Mucosa of descending colon (tissue), 3 donors: ENCODE measurements at places on chromosomes 5 and 9. TPM values are rescaled to one million over a fixed set of nuclear protein-coding genes. Genes with fewer than 3 reads are reported as not detected.

The FBXO10 gene
- total RNA-seq: 3.4 TPM

The MARCOL gene
- total RNA-seq: not detected

The OGN gene
- 6.6 TPM for total RNA-seq

DNA sequence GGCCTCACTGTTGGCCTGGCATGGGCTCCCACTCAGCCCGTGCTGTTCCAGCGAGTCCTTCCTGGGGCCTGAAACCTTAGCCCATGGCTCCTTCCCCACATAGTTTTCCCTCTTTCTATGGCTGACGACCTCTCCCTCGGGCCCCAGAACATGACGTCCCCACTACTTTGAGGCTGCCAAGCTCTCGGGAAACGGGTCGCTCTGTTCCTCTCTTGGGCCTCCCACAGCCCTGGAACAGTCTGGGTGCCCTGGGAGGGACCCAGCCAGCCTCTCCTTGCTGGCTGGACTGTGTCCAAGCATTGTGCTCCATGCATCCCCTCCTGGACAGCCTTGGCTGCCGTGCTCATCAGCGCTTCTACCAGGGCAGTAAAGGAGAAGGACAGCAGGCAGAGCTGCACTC is 118.3 kb downstream of the SYK start:
- DNase-seq: no peak

DNA sequence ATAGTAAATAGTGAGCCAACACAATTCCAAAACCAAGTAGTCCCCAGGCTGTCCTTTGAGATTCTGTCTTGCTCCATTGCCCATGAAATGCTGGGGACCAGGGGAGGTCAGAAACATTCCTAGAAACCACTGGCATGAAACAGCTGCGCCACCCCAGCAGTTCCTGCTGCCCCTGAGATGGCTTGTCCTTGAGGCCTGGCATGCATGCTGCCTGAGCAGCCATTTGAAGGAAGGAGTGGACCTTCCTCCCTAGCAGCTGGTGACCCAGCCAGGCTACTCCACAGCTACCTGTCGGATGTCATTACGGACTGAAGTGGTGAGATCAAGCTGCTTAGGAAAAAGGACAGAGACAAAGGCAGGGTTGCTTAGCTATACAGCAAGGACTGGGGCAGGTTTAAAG is 260.6 kb downstream of the DENND1A start:
- no peak for DNase-seq

DNA sequence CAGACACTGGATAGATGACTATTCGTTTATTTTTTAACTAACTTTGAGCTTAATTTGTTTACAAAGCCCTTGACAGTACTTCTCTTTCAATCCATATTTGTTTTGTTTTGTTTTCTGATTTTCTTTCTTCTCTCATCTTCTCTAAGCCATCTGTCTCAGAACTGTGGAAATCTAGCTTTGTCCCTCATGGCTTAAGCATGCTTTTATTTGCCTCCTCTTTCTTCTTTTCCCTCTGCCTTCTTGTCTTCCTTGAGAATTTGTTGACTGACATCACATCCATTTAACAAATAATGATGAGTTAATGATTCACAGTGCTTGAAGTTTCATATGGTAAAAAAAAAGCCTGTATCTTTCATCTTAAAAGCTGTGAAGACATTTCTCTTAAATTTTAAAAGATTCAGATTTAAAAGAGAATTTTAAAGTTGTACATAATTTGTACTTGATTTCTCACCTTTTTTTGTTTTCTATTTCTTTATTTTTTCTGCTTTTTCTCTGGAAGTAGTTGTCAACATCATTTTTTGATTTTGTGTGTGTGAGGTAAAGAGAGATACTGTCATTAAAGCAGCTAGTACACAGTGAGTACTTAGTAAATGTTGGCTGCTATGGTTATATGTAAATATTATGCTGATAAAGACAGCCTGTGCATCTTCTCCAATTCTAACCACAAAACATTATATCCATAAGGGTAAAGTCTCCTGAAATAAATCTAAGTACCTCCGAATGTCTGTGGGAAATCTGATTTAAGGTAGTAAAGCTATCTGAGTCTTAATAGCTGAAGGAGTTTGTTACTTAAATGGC is 13.9 kb upstream of the SGCD start:
- DNase-seq: no peak

DNA sequence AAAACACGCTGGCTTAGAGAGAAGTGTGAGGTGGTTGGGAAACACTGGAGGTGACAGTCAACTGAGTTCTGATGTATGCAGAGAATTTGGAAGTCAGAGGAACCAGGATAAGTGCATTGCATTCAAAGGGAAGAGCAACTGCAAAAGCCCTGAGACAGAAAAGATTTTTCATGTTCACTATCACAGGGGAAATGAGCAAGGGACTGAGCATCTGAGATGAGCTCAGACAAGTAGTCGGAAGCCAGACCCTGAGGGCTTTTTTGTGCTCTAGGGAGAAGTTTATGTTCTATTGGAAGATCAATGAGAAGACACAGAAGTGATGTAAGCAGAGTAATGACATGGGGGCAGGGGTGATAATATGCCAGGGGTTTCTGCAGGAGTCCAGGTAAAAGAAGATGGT is 97.5 kb downstream of the HTR4 start:
- no peak for DNase-seq

The IL31RA gene
- total RNA-seq: not detected

DNA sequence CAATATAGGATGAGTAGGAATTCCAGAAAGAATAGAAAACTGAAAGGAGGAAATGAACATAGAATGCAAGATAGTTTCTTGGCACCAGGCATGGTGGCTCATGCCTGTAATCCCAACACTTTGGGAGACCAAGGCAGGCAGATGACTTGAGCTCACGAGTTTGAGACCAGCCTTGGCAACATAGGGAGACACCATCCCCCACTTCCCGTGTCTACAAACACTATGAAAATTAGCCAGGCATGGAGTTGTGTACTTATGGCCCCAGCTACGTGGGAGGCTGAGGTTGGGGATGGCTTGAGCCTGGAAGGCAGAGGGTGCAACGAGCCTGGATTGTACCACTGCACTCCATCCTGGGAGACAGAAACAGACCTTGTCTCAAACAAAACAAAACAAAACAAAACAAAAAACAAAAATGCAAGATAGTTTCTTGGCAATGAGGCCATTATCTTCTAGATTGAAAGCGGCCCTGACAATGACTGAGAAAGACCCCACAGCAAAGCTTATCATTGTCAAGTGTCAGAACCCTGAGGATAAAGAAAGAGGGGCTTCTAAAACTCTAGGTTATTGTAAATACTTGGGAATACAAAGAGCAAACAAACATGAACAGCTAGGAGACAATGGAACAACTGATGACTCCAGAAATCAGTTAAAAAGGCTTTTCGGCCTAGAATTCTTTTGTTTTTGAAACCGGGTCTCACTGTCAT is 9.2 kb downstream of the SQSTM1 start:
- no peak for DNase-seq

DNA sequence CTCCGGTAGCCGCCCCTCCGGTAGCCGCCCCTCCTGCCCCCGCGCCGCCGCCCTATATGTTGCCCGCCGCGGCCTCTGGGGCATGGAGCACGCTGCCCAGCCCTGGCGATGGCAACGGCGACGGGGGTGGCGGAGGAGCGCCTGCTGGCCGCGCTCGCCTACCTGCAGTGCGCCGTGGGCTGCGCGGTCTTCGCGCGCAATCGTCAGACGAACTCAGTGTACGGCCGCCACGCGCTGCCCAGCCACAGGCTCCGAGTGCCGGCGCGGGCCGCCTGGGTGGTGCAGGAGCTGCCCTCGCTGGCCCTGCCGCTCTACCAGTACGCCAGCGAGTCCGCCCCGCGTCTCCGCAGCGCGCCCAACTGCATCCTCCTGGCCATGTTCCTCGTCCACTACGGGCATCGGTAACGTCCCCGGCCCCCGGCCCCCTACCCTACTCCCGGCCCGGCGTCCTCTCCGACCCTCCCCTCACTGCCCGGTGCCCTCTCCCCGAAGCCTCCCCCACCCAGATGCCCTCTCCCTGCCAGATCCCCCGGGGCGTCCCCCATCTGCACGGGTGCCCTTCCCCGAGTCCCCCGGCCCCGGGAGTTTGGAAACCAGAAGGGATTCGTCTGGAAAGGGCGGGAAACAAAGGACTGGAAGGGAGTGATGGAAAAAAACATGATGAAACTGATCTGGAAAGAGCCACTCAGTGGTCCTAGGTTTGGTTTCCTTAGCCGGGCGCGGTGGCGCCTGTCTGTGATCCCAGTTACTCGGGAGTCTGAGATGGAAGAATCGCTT is 417 bp downstream of the SRD5A1 start:
- DNase-seq: peak; percentile 21

DNA sequence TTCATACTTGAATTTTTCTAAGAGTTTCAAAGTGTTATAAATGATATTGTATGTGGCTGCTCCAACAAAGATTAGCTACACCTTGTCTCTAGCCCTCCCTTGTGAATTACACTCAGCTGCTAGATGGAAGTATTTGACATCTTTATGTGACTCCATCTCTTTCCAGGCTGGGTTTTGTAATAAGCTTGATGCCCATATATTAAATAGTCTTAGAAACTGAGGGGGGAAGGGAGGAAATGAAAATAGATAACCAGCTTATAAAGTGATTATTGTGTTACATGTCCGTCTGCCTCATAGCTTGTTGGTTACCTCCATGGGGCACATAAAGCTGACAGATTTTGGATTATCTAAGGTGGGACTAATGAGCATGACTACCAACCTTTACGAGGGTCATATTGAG is 63.4 kb downstream of the CD180 start:
- no peak for DNase-seq

GRCh38 chr9:109910671-109911518 is 130.9 kb downstream of the PALM2AKAP2 start:
- DNase-seq: peak; percentile 66

GRCh38 chr5:58927181-58927580 is 344.3 kb downstream of the RAB3C start:
- no peak for DNase-seq

The DRD1 gene
- 0.09 TPM for total RNA-seq

DNA sequence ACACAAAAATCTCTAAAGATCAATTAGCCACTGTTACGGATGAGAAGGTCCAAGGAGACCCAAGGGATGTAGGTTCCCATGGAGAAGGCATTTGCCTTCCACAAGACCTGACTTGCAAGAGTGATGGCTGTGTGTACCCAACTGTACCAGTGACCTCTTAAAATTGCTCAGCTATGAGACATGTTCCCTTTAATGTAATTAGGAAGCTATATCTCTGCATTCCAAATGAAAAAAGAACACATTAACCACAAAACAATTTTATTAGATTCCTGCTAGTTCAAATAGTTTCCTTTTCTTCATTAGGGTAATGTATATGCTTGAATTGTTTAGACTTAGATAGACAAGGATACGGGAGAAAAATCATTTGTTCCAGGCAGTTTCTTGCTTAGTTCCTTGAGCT is 3.3 kb downstream of the OR2Y1 start:
- no peak for DNase-seq

The CHD1 gene
- total RNA-seq: 53.0 TPM

GRCh38 chr5:76292620-76293322 is 110.3 kb upstream of the IQGAP2 start:
- DNase-seq: no peak

DNA sequence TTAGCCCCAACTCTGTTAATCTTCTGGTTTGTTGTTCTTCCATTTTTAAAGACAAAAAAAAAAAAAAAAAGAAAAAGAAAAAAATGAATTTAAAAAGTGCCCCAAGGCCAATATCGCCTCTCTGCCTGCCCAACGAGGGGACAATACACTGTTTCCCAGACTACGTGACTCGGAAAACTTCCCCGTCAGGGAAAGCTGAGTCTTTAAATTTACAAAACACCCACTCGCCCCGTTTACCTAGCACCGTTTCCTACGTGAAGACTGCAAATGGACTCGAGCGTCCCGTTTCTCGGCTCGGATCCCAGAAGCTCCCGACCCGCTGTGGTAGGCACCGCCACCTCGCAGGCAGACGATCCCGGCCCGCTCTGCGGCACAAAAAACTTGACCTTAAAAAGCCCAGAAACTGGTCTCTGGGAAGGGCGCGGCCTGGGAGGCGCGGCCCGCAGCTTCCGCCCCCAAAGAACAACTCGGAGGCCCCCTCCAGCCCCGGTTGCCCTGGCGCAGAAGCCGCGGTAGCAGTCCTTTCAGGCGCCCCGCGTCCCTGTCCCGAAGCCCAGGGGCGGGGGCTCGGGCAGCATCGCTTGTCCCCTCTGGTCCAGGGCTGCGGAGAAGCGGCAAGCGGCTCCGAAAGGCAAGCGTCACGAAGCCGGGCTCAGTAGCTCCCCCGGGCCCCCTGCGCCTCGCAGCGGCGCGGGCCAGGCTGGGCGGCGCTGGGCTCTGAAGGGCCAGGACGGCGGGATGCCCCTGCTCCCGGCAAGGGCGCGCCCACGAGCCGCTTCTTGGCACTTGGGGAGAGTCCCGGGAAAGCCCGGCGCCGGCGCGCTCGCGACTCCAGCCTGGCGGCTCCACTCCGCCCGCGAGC is at the start of gene GCNT4:
TSS of gene GCNT4 (minus strand) at position 367 of the 862 bp plus-strand sequence. CDS start 22,521 bp downstream, outside the sequence.
- peak; percentile 69 for DNase-seq

The PCDHA9 gene
- not detected for total RNA-seq

DNA sequence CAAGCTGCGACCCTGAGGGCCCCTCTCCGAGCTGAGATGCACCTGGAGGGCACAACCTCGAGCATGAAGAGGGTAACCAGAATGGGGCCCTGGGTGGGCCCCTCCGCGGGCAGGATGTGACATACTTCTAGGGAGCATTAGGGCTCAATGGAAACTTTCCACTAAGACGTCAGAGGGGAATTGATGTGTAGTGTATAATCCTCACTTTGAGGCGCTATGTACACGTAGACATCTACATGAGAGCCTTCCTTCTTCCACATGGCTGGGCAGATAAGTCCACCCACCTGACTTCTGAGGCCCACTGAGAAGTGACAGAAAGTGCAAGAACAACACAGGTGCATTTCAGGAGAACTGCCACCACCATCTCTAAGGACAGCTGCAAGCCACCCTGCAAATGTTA is 61.0 kb downstream of the DAP start:
- no peak for DNase-seq

The ADRA1B gene
- 0.51 TPM for total RNA-seq

DNA sequence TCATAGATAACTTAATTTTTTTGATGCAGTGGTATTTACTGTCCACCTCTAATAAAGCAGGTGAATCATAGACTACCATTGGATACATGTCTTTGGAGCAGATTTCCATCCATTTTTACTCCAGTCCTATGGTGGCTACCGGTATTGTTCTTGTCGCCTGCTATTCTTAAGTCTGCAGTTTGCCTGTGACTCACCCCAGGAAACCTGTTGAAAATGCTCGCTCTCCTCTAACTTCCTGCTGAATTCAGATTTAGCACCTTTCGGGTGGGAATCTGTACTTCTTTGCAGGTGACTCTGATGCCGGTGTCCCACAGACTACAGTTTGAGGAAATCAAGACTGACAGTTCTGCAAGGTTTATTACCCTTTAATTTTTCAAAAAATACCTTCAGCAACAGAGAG is 58.8 kb upstream of the DHFR start:
- no peak for DNase-seq

The PTGS1 gene
- total RNA-seq: 15.3 TPM

The HAVCR1 gene
- total RNA-seq: 24.1 TPM

The PTBP3 gene
- total RNA-seq: 132 TPM

GRCh38 chr9:134943836-134944235 is 26.1 kb upstream of the FCN1 start:
- no peak for DNase-seq

GRCh38 chr5:116271446-116272025 is 186.7 kb downstream of the COMMD10 start:
- no peak for DNase-seq

- no peak for DNase-seq
Measured at GRCh38 chr5:116288524-116288923, 203.7 kb downstream of the COMMD10 start.

The KLHL3 gene
- total RNA-seq: 6.7 TPM

The PHAX gene
- total RNA-seq: 34.0 TPM

The C9orf72 gene
- total RNA-seq: 12.5 TPM

The LAMC3 gene
- 0.69 TPM for total RNA-seq

The PRELID1 gene
- 171 TPM for total RNA-seq

The GPR107 gene
- total RNA-seq: 50.1 TPM

- DNase-seq: peak; percentile 3
Measured at GRCh38 chr5:167248257-167248656, 1043.2 kb upstream of the WWC1 start.
